Foreskin fibroblast (primary cell): ENCODE measurements at places on chromosomes 11 and 22.
A peak's percentile ranks its signal among the peaks of the same experiment; 100 is the strongest.

- no peak for DNase-seq
Measured at GRCh38 chr11:33893711-33894397, 2.0 kb upstream of the LMO2 start.

DNA sequence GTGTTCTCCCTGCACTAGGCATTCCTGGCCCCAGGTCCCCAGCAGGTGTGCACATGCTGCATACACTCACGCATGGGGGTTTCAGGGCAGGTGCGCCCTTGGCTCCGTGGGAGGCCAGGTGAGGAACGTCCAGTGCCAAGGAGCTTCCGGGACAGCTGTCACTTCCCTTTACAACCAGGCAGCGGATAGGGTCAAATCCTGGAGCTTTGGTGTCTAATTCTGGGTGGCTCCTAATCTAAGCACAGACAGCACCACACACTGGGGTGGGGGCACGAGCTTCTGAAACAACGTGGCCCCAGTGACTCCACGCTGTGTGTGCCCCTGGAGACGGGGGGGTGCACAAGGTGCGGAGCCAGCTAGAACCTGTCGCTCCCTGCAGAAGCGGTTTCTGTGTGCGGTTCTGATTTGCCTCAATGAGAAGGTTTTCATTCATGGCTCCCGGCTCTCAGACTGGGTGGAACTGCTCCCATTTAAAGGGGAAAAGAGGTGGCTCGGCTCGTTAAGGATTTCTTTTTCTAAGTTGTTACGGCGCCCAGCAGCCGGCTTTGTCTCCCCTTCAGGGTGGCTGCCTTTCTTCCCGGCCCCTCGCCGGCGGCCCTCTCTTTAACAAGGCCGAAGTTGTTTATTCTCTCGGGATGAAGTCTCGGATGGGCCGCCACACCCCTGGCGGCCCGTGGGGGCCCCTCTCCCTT, 5.0 kb downstream of the CCND1 start:
- DNase-seq = no peak

- no peak for DNase-seq
Measured at GRCh38 chr11:133746663-133747306, 98.5 kb downstream of the SPATA19 start.

- DNase-seq = no peak
Measured at GRCh38 chr11:90242894-90243416, 20.1 kb upstream of the CHORDC1 start.

DNA sequence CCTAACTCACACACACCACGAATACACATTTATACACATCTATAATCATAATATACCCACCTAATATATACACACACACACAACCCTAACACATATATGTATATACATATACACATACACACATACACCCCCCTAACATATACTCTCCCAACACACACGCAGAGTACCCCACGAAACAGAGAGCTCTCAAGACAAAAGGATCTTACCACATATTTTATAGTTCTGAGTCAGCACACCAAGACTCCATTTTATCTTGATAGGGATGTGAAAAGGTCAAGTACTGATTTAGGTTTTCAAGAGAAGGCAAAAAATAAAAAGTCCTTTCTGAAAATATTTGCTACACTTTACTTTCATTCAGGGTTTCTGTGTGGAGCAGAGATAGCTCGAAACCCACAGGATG, 1207.2 kb downstream of the LRRC4C start:
- DNase-seq = no peak

DNA sequence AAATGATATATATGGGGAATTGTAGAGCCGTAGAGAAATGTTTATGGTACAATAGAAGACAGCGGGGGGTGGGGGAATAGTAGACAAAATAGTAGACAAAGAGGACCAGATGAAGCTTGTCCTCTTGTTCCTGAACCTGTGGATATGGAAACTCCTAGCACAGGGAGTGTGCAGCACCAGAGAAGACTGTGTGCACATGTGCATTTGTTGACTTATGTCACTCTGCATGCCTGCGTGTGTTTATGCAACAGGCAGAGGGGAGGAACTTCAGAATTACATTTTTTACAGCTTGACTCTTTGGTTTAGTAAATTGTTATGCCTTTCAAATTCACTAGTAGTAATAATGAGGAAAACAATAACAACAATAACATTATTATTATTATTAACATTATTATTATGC, 36.0 kb downstream of the TENM4 start:
- no peak for DNase-seq

DNA sequence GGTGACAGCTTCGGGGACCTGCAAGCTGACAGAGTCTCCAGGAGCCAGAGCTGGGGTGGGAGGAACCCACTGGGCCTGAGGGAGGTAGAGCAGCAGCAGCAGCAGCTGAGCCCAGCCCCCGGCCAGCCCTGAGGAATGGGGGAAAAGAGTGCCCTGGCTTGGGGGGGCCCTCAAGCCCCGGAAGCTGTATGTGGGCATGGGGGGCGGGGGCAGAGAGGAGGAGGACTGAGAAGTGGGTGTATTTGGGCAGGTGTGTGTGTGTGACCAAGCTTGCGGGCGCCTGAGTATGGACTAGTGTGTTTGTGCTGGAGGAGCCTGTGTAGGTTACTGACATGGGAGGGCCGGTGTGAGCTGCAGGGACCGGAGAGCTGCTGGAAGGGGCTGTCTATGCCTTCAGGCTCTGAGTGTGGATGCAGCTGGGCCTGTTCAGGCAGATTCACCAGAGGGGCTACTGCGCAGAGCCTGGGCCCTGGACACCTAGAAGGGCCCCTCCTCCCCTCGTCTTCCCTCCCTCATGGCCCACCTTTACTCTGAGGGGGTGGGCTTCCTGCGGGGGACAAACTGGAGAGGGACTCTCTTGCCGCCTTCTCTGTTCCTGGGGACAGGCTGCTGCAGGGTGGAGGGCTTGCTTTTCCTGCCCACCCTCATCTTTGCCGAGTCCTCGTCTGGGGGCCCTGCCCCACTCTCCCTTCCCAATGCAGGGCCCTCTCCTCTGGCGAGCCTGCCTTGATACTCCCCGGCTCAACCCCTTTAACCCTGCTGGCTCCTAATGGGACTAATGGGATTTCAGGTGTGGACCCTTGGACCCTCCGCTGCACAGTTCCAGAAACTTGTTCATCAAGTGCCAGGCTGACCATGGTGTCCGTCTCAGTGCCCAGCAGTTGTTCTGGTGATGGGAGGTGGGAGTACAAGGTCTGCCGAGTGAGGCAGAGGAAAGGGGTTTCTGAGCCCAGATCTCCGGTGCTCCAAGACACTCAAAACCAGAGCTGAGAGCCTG, 28.2 kb downstream of the ST3GAL4 start:
- DNase-seq = no peak

DNA sequence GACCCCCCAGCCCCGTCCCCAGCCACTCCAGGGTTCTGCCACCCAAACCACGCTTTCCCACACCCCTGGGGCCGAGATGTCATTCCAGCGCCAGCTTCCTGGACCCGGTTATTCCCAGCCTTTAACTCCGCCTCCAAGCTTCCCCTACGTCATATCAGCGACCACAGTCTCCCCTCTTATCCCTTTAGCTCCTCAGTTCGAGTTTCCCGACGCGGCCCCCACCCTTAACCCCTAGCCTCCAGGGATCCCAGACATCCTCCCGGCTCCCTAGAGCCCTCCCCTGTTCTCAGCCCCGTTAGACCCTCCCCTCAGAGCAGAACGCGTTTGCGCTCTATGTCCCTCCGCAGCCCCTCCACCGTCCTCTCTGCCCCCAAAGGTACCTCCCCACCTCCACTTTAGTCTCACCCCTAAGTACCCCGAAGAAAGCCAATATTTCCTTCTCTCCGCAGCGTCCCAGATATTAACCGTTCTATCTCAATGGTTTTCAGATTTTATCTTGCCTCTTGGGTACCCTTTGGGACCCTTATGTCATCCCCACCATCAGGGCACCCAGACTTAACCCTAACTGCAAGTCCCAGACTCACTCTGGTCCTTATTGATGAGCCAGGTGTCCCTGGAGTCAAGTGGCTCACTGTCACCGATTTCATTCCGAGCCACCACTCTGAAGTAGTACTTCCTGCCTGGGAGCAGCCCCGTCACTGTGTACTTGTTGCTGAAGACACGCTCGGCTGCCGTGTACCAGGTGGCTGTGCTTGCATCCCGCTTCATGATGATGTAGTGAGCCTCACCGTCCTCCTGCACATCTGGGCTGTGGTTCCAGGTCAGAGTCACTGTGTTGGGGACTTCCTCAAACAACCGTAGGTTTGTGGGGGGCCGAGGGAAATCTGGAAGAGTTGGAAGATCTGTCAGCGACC, 8.0 kb downstream of the TMEM86A start:
- peak; percentile 53 for DNase-seq

DNA sequence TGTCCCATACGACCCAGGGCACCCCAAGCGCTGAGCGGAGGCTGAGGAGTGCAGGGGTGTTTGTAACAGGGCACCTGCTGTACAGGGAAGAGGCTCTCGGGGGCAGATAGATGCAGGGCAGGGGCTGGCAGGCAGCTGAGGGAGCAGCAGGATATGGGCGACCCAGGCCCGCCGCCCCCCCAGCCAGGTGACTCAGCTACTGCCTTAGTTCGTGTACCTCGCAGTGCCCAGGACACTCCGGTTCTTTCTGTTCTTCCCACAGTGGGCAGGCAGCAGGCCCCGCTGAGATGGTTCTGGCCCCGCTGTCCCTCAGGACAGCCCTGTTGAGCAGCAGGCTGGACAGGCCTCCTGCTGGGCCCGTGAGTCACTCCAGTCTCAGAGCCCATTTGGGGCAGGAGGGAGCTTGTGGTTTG, 16.2 kb downstream of the PHLDA2 start:
- peak; percentile 68 for DNase-seq
